ENCODE measurements at places on chromosomes 4 and X.

GRCh38 chr4:72446353-72447055, 122.5 kb downstream of the ADAMTS3 start:
- DNase-seq = no peak

- DNase-seq = no peak
These were observed 23.1 kb upstream of the MAGED1 start for GRCh38 chrX:51870354-51870753.

- no peak for DNase-seq
These were observed 37.2 kb upstream of the RAPGEF2 start for GRCh38 chr4:159065513-159066240.

GRCh38 chrX:31099536-31100090, 27.8 kb upstream of the FTHL17 start:
- no peak for DNase-seq

GRCh38 chrX:10327651-10328050, 170.9 kb downstream of the CLCN4 start:
- DNase-seq = no peak

GRCh38 chr4:150229520-150229919, 151.3 kb downstream of the DCLK2 start:
- DNase-seq = no peak

GRCh38 chr4:86032476-86033022, 327.3 kb downstream of the MAPK10 start:
- no peak for DNase-seq

GRCh38 chrX:78375894-78376293, 48.5 kb upstream of the CYSLTR1 start:
- no peak for DNase-seq

- DNase-seq = no peak
These were observed 15.2 kb downstream of the GUCY1B1 start for GRCh38 chr4:155774033-155774432.

- no peak for DNase-seq
These were observed 9.9 kb downstream of the ARHGAP36 start for GRCh38 chrX:131067846-131068745.

DNA sequence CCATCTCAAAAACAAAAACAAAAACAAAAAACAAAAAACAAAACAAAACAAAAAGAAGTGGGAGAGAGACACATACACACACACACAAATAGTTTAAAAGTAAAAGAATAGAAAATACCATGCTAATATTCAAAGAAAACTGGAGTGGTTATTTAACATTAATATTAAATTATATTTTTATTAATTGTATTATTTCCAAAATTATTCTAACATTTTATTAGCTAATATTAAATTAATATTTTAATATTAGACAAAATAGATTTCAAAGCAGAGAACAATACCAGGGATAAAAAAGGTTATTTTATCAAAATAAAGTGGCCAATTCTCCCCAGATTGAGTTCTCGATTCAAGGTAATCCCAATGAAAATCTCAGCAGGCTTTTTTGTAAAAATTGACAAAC, 90.9 kb downstream of the NAT8L start:
- DNase-seq = no peak

- no peak for DNase-seq
These were observed 46.3 kb upstream of the LEF1 start for GRCh38 chr4:108215055-108215454.

GRCh38 chr4:112702892-112703291, 65.9 kb downstream of the LARP7 start:
- DNase-seq = no peak

DNA sequence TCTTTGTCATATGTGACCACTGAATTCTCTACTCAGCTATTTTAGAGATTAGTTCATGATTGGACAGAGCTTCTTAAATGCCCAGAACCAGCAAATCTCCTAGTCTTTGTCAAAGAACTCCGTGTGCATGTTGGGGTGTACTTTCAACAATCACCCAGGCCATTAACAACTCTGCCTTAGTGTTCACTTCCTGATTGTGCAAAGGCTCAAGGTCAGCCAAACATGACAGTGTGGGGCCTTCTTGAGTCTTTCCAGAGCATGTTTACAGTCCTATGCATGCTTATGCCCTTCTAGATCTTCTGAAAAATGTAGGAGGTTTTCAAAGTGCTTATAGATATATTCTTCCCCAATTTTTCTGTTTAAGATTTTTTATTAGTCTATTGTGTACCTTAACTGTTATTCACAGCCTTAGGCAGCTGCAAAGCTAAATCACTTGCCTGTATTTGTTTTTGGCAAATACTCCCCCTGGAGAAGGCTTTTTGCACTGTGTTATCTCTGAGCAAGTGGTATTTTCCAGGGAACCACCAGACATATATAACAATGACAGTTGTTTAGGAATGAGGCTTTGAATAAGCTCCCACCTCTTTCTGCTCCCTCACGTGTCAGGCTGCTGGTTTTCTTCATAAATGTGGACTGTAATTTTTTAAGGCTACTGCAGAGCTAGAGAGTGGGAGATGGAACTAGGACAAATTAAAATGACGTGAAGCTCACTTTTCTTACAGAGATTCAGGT, 24.0 kb upstream of the DRP2 start:
- DNase-seq = no peak

GRCh38 chrX:70132877-70133302, 357 bp upstream of the IGBP1 start:
- DNase-seq = no peak

GRCh38 chr4:3302173-3302785, 9.5 kb downstream of the RGS12 start:
- DNase-seq = peak; percentile 67

GRCh38 chr4:154658680-154659405, 46.4 kb upstream of the FGG start:
- no peak for DNase-seq

DNA sequence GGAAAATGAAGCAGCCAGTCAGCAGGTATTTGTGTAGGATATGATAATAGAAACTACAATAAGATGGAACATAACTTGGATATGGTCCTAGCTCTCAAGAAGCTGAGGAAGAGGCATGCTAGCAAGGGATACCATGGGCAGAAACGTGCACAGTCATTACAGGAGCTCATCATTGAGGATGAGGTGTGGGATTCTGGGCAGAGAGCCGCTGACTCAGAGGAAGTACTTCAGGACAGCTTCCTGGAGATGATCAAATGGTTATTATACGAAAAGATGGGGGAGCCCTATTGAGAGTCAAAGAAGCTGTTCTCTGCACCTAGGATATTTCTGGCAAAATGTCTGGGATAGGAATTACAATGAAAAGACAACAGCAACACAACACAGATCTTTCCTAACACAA, 116.0 kb upstream of the PDE5A start:
- no peak for DNase-seq

DNA sequence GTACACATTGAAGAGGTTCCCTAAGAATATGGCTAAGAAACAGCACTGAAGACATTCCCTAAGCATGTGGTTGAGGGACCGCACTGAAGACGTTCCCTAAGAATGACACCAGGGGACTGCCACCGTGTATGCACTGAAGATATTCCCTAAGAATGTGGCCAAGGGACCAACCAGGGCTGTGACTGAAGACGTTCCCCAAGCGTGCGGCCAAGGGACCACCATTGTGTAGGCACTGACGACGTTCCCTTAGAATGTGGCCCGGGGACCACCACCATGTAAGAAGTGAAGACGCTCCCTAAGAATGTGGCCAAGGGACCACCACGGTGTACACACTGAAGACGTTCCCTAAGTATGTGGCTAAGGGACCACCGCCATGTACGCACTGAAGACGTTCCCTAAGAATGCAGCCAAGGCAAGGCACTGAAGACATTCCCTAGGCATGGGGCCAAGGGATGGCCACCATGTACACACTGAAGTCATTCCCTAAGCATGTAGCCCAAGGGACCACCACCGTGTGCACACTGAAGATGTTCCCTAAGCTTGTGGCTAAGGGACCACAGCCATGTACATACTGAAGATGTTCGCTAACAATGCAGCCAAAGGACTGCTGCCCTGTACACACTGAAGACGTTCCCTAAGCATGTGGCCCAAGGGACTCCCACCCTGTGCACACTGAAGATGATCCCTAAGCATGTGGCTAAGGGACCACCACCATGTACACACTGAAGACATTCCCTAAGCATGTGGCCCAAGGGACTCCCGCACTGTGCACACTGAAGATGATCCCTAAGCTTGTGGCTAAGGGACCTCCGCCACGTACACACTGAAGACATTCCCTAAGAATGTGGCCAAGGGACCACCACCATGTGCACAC, 22.0 kb downstream of the DHRSX start:
- DNase-seq = no peak

- DNase-seq = no peak
These were observed 1829.0 kb upstream of the PCDH7 start for GRCh38 chr4:28890949-28891775.

DNA sequence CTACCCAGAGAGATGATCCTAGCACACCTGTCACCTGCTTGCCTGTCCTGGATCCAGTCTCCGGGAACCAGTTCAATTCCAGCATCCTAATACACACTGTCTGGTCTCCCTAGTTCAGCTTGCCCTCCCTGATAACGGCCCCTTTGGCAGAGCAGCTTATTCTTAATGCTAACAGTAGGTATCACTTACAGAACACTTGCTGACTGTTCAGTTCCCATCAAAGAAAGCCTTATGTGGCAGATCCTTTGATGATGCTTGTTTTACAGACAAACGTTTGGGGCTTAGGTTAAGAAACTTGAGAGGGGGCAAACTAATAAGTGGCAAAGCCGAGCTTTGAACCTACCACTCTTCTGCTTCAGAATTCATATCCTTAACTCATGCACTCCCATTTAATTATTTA, 890 bp downstream of the RASSF6 start:
- no peak for DNase-seq

DNA sequence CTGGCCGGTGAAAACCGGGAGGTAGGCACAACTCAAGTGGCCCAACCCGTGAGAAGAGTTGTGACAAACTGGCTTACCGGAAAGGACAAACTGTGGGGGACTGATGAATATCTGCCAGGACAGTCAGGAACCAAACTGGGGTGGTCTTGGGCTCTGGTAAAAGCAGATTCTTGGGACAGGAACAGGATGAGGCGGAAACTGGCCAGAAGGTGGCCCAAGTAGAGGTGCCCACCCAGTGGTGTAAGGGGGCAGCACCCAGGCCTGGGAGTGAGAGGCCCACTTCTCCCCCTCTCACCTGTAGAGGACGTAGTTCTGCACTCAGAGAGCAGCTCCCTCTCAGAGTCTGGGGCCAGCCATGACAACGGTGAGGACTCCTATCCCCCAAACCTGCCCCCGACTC, 5.9 kb downstream of the CCDC120 start:
- no peak for DNase-seq

- no peak for DNase-seq
These were observed 168.9 kb downstream of the ZNF674 start for GRCh38 chrX:46376246-46376885.

DNA sequence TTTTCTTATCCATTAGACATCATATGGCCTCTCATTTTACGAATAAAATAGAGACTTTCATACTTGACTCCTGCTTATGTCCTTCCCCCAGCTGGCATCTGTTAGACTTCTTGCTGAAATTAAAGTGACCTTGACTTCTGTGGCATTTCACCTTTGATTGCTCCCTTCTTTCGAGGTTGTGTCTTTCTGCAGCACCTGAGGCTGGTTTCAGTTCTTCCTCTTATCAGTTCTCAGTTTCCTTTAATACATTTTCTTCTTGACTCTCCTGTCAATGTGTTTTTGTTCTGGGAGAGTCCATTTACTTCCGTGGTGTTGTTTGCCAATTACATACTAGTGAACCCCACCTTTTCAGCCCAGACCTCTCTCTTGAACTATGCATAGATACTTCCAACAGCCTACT, 81.6 kb downstream of the RBPJ start:
- no peak for DNase-seq

DNA sequence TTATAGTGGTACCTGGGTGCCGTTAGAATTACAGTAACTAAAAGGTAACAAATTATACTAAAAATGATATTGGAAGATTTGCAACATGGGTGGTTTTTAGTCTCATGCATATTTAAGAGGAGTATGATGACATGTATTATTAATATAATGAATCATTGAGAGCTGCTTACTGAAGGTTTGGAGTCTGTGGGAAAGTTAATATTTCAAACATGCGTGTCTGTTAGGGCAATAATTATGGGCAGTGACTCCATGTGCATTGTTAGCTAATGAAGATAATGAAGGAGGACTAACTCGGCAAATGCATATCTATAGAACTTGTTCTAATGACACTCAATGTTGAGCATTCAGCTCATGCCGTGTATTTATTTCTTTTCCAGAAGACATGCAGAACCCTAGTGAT, 47.1 kb downstream of the MTHFD2L start:
- no peak for DNase-seq

- DNase-seq = no peak
These were observed 29.0 kb downstream of the COQ2 start for GRCh38 chr4:83255584-83255983.

- no peak for DNase-seq
These were observed 458.1 kb downstream of the KCTD8 start for GRCh38 chr4:43990551-43990950.

Measured in mucosa of descending colon (tissue), 3 donors.